ENCODE measurements at places on chromosomes 1 and 21.

DNA sequence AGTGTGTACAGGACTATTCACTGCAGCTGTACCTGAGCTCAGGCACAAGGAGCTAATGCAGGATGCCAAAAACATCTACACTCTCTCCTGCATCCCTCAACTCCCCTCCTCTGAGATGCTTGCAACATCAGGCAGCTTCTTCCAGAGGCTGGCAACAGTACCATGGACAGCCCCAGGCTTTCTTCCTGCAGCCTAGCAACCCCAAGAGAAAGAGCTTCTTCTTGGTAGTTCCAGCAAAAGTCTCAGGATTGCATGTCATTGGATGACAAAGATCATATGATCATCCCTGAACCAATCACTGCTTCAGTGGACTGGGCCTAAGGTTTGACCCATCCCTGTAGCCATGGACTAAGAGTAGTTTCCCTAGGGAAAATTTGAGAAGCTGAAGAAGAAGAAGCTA lies 46.7 kb downstream of the CAMK2N1 start:
- no peaks in the 10 kb centered on the region for H3K36me3 ChIP-seq
- no peaks in the 10 kb centered on the region for H3K4me1 ChIP-seq
- DNase-seq = no peak
- H3K27me3 ChIP-seq = peaks cover 6% of the 10 kb centered on the region
- H3K4me3 ChIP-seq = no peak overlapping the region

- H3K27ac ChIP-seq = no peak overlapping the region
- peaks cover 9% of the 10 kb centered on the region for H3K4me1 ChIP-seq
- DNase-seq = no peak
- H3K4me3 ChIP-seq = no peak overlapping the region
Observed at GRCh38 chr1:119791377-119791776, 19.9 kb downstream of the REG4 start.

DNA sequence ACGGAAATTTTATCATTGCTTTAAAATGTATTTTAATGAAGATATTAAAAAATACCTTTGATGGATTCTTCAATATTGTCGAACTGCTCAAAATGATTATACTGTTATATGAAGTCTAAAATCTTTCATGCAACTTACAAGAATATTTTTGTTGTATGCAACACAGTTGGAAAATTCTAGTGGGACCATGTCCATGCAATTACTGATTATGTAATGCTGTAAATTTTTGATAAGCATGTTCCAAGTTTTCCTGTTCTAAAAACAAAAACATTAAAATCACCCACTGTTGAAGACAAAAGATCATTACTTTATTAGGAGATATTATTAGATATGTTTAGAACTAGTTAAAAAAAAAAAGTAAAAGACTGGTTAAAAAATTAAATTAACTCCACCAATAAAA lies 132.8 kb downstream of the NFIA start:
- no peaks in the 10 kb centered on the region for H3K36me3 ChIP-seq
- H3K4me1 ChIP-seq = peaks cover 2% of the 10 kb centered on the region
- no peak for DNase-seq
- H3K4me3 ChIP-seq = no peak overlapping the region

DNA sequence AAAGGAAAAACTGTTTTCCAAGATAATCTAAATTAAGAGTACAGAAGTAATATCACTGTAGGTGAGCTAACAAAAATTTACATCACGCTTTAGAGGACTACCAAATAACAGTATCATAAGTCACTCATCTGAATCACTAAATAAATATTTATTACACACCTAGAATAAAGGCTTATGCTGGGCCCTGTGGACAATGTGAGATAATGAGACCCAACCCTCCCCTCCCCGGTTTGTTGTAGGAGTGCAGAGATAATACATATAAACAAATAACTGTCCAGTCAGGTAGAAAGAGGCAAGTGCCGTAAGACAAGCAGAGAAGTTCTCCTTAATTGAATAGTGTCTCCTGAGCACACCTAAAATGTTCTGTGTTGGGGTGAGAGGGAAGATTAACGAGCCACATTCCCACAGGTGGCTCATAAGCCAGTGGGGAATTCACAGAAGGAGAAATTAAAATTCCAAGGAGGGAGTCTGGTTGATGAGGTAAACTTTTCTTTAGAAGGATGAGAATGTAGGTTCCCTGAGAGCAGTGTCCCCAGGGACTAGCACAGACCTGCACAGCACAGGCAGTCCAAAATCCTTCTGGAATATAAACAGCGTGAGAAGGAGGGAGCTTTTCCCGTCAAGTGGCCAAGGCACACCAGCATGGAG lies 241.4 kb downstream of the NFIA start:
- no peaks in the 10 kb centered on the region for H3K36me3 ChIP-seq
- no peak overlapping the region for H3K4me3 ChIP-seq
- DNase-seq = no peak
- H3K27me3 ChIP-seq = peaks cover 6% of the 10 kb centered on the region
- no peak overlapping the region for H3K27ac ChIP-seq
- H3K4me1 ChIP-seq = peaks cover 16% of the 10 kb centered on the region

DNA sequence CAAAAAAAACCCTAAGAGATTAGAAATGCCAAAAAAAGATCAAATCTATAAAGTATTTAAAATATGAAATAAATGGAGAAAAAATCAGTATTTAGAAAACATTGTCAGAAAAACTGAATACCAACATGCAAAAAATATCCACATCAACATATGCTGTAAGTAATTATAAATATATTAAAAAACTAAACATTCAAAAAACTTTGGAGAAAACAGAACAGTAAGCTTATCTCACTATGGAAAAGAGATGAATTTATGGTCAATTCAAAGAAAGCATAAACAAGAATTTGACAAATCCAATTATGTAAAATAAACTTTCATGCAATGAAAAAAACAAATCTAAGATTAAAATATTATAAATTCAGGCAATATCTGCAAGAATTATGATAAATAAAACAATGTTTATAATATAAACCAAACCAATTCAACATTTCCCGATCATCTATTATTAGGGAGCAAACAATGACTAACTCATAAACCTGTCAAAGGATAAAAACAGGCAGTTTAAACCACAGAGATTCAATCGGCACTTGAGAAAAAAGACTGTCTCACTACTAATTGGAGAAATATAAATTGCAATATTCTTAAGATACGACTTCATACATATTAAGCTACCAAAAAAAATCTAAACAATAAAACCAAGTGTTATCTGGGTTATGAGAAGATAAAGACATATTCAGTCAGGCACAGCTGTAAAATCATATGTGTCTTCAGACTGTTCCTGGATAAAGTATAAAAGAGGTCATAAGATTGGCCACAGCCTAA lies 21.8 kb downstream of the EYA3 start:
- no peak overlapping the region for H3K4me3 ChIP-seq
- peaks cover 6% of the 10 kb centered on the region for H3K4me1 ChIP-seq
- DNase-seq = no peak
- H3K27me3 ChIP-seq = no peaks in the 10 kb centered on the region

GRCh38 chr1:227896710-227897655 lies 50.7 kb downstream of the WNT9A start:
- H3K4me1 ChIP-seq = no peaks in the 10 kb centered on the region
- no peak overlapping the region for H3K4me3 ChIP-seq
- no peak for DNase-seq
- H3K27me3 ChIP-seq = no peaks in the 10 kb centered on the region
- H3K36me3 ChIP-seq = no peaks in the 10 kb centered on the region

DNA sequence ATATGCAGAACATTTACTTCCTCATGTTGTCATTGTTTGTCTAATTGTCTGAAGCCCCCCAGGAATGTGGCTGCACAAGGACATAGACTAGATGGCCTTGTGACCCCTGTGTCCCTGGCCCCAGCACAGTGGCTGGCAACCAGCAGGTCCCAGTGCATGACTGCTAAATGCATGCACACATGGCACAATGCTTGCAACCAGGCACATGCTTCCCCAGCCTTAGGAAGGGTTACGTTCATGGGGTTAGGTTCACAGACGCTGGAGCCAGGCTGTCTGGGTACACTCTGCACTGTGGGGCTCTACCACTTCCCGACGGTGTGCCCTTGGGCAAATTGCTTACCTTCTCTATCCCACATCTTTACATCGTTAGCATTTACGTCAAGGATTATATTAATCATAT lies 21.2 kb upstream of the CLIC6 start:
- H3K4me3 ChIP-seq = no peak overlapping the region
- no peak for DNase-seq
- H3K4me1 ChIP-seq = peaks cover 4% of the 10 kb centered on the region
- H3K36me3 ChIP-seq = no peaks in the 10 kb centered on the region
- no peak overlapping the region for H3K27ac ChIP-seq
- peaks cover 9% of the 10 kb centered on the region for H3K27me3 ChIP-seq

GRCh38 chr1:244319283-244320132 lies 132.2 kb downstream of the ADSS2 start:
- peak; percentile 76 for DNase-seq
- H3K4me3 ChIP-seq = peak overlapping the region; percentile 70
- H3K36me3 ChIP-seq = peaks cover 15% of the 10 kb centered on the region
- H3K27ac ChIP-seq = peak overlapping the region; percentile 93

DNA sequence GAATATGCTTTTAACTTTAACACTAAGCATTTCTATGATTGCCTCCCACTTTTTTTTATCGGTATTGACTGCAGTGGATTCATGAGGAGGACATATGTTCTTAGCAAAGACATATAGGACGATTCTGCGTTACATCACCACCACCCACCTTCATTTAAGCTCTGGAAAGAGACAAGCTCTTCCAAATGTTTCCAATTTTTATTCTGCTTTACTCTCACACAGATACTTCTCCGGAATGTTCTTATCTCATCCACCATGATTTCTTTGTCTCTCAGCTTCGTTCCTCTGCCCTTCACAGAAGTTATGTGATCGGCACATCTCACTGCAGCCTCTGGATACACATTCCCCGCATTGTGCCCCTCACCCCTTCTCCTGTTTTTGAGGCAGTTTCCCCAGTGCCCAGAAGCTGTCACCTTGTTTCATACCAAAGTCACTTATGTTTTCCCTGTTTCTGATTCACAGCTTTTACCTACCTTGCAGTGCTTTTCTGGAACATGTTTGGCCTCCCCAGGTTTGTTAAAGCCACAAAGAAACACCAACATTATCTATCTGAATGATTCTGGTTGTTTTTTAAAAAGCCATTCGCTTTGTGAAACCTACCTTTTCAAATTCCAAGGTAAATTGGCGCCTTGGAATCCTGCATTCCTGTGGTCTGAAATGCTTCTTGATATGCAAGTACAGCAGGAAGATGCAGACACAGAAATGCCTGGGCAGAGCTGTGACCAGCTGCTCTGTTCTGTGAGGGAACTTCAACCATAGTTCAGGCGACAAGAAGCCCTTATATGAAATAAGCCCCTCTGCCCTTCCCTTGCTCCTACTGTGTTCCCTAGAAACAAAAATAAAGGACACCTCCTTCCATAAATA lies 1020.2 kb downstream of the TTLL7 start:
- H3K4me3 ChIP-seq = no peak overlapping the region
- no peak for DNase-seq
- H3K36me3 ChIP-seq = no peaks in the 10 kb centered on the region

DNA sequence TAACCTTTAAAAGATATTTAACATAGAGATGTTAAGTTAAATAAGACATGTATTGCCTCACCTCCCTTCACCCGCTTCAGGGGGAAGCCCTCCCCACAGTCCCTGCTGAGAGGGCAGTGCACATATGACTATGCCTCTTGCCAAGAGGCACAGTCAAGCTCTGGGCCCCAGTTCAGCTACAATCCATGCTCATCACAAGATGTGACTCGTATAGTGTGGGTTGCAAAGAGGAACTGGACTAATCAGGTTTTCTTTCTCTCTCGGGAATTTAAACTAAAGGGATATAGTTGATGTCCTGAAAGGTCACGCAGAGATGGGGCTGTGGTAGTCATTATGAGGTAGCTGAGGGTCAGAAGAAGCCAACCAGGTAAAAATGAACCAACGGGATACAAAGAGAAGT lies 35.6 kb downstream of the LYST start:
- H3K4me1 ChIP-seq = no peaks in the 10 kb centered on the region
- peak; percentile 56 for DNase-seq
- H3K27ac ChIP-seq = no peak overlapping the region
- H3K36me3 ChIP-seq = peaks cover 5% of the 10 kb centered on the region

DNA sequence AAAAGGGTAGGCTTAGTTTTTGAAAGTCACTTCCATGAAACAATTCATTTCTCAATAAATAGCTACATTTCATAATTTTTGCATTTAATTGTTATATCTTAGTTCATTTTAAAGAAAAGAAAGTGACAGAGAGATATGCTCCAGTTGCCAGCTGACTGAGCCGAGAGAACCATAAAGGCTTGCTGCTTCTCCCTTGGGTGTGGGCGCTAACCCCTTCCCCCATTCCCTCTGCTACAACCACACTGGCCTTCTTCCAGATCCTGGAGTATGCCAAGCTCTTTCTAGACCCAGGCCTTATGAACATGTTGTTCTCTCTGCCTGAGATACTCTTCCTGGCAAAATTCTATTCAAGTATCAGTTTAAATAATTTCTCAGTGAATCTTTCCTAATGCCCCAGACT lies 12.3 kb downstream of the SORT1 start:
- H3K27ac ChIP-seq = no peak overlapping the region
- H3K4me3 ChIP-seq = no peak overlapping the region
- peaks cover 15% of the 10 kb centered on the region for H3K27me3 ChIP-seq
- no peaks in the 10 kb centered on the region for H3K36me3 ChIP-seq
- H3K4me1 ChIP-seq = peaks cover 6% of the 10 kb centered on the region

DNA sequence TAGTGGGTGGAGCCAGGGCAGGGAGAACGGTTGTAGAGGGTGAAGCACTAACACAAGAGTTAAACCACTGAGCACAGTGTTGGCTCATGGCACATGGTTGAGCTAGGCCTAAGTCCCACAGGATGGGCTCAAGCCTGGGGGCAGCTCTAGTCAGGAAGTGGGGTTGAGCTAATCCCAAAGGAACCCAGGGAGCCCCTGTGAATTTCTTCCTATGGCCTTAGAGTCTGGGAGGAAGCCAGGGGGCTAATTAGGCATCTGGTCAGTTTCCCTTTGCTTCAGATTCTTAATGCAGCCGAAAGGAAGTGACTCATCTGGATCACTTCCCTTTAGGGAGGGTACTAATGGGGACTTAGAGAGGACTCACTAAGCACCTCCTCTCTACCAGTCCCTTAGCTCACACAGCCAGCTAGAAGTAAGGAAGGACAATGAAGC lies 10.1 kb downstream of the CFAP45 start:
- no peak overlapping the region for H3K27ac ChIP-seq
- H3K4me3 ChIP-seq = no peak overlapping the region
- no peaks in the 10 kb centered on the region for H3K36me3 ChIP-seq
- H3K4me1 ChIP-seq = peaks cover 12% of the 10 kb centered on the region

- H3K36me3 ChIP-seq = no peaks in the 10 kb centered on the region
- H3K27ac ChIP-seq = no peak overlapping the region
- no peaks in the 10 kb centered on the region for H3K27me3 ChIP-seq
- DNase-seq = no peak
- H3K4me1 ChIP-seq = peaks cover 15% of the 10 kb centered on the region
- peak overlapping the region; percentile 8 for H3K4me3 ChIP-seq
Observed at GRCh38 chr21:26148071-26148839, 22.3 kb downstream of the APP start.

GRCh38 chr1:109504974-109505373 lies 4.6 kb downstream of the AMIGO1 start:
- H3K27ac ChIP-seq = no peak overlapping the region
- no peak overlapping the region for H3K4me3 ChIP-seq
- peaks cover 25% of the 10 kb centered on the region for H3K27me3 ChIP-seq
- DNase-seq = no peak
- H3K4me1 ChIP-seq = peaks cover 47% of the 10 kb centered on the region

GRCh38 chr1:95012389-95012788 lies 60.4 kb downstream of the ALG14 start:
- no peaks in the 10 kb centered on the region for H3K36me3 ChIP-seq
- no peak for DNase-seq
- peaks cover 3% of the 10 kb centered on the region for H3K27me3 ChIP-seq
- H3K27ac ChIP-seq = no peak overlapping the region

Data from T-helper 2 cell treated with Interferon-gamma antibody and Interleukin-4, amounts not matched to agents 5 μg/mL and 100 μg/mL, for 36 hours (primary cell).